H1 (cell line): ENCODE measurements at places on chromosomes 1 and 21.

DNA sequence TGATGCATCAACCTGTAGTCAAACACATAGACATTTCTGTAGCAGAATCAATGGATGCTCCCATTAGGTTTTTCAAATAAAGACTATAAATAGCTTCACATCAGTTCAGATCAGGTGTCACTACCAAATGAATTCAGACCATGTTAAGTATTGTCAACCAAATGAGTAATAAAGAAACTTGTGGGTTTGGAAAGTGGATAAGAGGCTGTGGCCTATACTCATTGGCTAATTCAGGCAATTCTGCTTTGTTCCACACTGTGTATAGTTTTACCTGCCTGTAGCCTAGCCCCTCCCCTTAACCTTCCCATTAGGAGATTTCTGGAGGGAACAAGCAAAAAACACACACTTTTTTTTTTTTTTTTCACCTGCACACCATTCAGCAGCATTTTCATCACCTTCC is 321.2 kb downstream of the HLX start:
- no peaks in the 10 kb centered on the region for H3K4me1 ChIP-seq
- H3K27ac ChIP-seq, result no peak overlapping the region
- H3K4me3 ChIP-seq, result no peak overlapping the region
- no peaks in the 10 kb centered on the region for H3K27me3 ChIP-seq
- DNase-seq, result no peak
- H3K36me3 ChIP-seq, result no peaks in the 10 kb centered on the region

DNA sequence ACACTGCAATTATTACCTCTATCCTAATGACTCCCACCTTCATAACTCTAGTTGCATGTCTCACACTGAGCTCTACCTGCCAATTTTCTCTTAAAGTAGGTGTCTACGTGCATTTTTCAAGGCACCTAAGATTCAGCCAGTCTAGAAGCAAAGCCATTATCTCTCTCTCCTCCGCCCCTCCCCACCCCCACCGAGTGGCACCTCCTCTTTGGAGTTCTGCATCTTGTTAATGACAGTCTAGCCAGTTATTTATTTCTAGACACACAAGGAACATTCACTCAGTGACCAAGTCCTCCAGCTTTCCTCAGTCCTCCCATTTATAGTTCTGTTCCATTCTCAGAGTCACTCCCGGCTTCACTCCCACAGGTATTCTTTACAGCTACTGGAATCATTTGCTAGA is 47.6 kb downstream of the ASTN1 start:
- no peak overlapping the region for H3K4me3 ChIP-seq
- H3K36me3 ChIP-seq, result no peaks in the 10 kb centered on the region
- no peak for DNase-seq
- no peaks in the 10 kb centered on the region for H3K4me1 ChIP-seq
- no peaks in the 10 kb centered on the region for H3K27me3 ChIP-seq

- H3K4me3 ChIP-seq, result peak overlapping the region; percentile 72
- peaks cover 73% of the 10 kb centered on the region for H3K27me3 ChIP-seq
- H3K36me3 ChIP-seq, result no peaks in the 10 kb centered on the region
- H3K4me1 ChIP-seq, result peaks cover 9% of the 10 kb centered on the region; the same call in 1 of the 2 replicates
- peak; percentile 84 for DNase-seq
- no peak overlapping the region for H3K27ac ChIP-seq
Measured at GRCh38 chr1:112507921-112508277, 866 bp upstream of the WNT2B start.

DNA sequence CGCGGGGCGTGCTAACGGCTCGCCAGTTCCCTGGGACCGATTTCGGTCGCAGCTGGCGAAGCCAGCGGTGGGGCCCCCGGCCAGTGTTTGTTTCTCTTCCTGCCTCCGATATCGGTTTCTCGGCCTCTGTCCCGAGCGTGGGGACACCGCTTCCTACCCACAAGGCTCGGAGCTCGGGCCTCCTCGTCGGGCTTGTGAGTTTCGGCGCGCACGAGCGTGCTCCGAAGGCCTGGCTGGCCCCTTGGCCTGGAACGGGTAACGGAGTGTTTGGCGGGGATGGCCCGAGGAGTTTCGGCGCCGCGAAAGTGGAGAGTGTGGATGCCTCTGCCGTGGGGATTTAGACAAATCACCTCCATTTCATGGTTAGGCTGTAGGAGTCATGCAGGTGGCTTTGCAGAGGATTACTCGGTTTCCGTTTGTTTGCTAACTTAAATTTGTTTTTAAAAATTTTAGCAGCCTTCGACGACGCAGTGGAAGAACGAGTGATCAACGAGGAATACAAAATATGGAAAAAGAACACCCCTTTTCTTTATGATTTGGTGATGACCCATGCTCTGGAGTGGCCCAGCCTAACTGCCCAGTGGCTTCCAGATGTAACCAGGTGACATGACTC is 559 bp downstream of the RBBP4 start:
- peak overlapping the region; percentile 97 for H3K27ac ChIP-seq
- H3K36me3 ChIP-seq, result peaks cover 2% of the 10 kb centered on the region; the same call in 1 of the 2 replicates
- DNase-seq, result no peak
- H3K27me3 ChIP-seq, result no peaks in the 10 kb centered on the region
- H3K4me3 ChIP-seq, result peak overlapping the region; percentile 96
- H3K4me1 ChIP-seq, result peaks cover 3% of the 10 kb centered on the region; the same call in 1 of the 2 replicates

GRCh38 chr1:246416261-246416660 is 90.8 kb downstream of the SMYD3 start:
- H3K4me1 ChIP-seq, result no peaks in the 10 kb centered on the region
- H3K36me3 ChIP-seq, result no peaks in the 10 kb centered on the region
- H3K27me3 ChIP-seq, result no peaks in the 10 kb centered on the region
- DNase-seq, result no peak
- no peak overlapping the region for H3K4me3 ChIP-seq
- H3K27ac ChIP-seq, result no peak overlapping the region

DNA sequence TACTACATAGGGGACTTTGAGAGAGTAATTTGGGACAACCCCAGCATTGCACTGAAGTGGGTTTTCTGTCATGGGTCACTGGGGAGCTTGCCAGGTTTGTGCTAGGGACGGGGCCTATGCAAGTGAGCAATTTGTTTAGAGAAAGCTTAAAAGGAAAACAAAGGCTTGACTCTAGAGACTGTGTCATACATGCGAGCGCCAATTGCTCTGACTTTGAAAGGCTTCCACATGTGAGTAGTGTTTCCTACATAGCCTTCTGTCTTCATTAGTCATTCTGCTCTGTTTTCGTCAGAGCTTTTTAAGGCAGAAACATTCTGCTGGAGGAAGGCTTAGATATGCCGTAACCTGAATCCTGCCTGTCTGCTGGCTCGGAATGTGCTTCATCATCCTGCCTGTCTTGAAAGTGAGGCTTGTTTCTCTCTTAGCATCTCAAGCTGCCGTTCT is 28.4 kb downstream of the TRIM45 start:
- no peaks in the 10 kb centered on the region for H3K27me3 ChIP-seq
- H3K36me3 ChIP-seq, result peaks cover 78% of the 10 kb centered on the region
- no peak overlapping the region for H3K4me3 ChIP-seq
- no peaks in the 10 kb centered on the region for H3K4me1 ChIP-seq
- H3K27ac ChIP-seq, result peak overlapping the region; percentile 54
